ENCODE measurements at places on chromosomes 12 and 14.

- no peak for DNase-seq
Measured at GRCh38 chr14:52951681-52952554, 1.1 kb upstream of the FERMT2 start.

DNA sequence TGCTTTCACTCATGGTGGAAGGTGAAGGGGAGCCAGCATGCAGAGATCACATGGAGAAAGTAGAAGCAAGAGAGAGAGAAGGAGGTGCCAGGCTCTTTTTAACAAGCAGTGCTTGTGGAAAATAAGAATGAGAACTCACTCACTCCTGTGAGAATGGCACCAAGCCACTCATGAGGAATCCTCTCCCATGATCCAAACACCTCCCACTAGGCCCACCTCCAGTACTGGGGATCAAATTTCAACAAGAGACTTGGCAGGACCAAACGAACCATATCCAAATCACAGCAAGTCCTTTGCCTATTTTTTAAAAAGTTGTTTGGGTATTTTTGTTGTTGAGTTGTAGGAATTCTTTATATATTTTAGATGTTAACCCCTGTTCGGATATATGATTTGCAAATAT lies 245.9 kb upstream of the ARID2 start:
- no peak for DNase-seq

- DNase-seq: no peak
Measured at GRCh38 chr14:76708028-76708427, 53.2 kb upstream of the VASH1 start.

DNA sequence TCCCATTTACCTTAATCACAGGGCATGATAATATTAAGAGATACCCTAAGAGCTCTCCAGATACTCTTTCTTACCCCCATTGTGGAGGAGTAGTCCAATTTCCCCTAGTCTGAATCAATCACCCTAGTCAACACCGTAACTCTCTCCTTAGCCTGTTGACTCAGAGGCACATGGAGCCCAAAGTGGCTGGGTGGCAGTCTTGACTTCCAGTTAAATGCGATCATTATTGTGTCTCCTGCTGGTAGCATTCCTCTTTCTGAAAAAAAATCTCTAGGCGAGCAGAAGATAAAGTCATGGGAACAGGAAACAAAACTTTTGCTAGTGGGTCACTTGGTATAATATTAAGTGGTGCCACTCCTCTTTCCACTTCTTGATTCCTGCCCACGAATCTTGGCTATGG lies 46.4 kb downstream of the EMP1 start:
- no peak for DNase-seq

GRCh38 chr14:72903716-72904115 lies 9.8 kb upstream of the DPF3 start:
- no peak for DNase-seq

DNA sequence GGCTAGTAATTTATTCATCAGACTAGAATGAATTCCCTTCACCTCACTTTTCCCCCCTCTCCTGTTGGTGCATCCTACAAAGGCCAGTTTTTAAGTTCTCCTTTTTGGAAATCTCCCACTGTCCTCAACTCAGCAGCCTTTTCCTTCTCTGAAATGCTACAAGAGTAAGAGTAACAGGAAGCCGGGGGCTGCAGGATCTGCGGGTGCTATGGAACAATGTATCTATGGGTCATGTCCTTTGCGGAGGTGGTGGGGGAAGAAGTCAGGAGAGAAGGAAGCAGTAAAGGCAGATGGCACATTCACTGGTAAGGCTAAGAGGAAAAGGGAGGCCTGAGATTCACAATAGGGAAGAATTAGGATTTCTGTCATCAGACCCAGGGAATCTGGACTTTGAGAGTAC lies 22.2 kb upstream of the TESC start:
- no peak for DNase-seq

GRCh38 chr12:65699251-65699650 lies 125.0 kb upstream of the HMGA2 start:
- no peak for DNase-seq

GRCh38 chr12:15163030-15163976 lies 57.9 kb downstream of the RERG start:
- no peak for DNase-seq

DNA sequence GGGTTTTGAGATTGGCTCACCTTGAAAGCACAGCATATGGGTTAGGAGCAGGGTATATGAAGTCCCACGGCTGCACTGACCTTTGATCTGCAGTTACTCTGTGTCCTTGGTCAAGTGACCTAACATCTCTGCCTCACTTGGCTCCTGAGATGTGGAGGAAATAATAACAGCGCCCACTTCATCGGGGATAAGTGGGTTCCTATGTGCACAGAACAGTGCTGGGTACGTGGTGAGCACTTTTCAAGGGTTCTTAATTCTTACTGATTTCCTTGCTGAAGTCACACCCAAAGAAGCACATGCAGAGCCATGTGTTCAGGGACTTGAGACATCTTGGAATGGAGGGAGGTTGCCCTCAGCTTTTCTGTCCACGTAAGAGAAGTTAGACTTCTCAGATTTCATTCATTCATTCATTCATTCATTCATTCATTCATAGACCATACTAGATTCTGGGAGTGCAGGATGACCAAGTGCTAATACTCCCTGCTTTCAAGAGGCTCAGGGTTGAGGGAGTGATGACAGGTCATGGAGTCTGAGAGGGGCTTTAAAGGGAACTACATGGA lies 39.4 kb downstream of the ADGRD1 start:
- DNase-seq: no peak

DNA sequence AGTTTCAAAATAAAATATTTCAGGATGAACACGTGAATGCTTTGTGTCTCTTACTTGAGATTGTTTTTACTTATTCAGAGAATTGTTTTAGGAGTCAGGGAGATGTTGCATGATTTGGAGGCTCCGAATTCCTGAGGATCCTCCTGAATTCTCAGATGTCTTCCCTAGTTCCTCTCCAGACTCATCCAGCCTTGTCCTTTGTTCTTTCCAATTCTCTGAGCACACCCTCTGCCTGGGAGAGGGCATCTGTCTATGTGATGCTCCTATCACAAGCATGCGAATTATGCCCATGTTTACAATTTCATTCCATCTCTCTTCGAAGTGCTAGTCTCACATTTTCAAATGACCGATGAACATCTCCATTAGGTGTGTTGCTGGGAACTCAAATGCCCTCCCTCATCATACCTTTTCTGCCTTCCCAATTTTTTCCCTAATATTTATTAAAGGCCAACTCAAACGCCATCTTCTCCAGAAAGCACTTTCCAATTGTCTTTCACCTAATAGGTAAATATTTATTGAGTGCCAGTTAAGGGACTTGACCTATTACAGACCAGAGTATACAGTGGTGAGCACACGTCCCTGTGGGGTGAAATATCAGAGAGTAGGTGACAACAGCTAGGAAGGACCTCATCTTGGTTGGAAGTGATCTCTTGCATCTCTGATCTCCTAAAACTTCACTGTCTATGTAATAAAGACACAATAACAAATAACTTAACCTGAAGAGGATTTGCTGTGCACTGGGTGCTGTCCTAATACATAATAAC lies 64.4 kb downstream of the ARF6 start:
- no peak for DNase-seq

DNA sequence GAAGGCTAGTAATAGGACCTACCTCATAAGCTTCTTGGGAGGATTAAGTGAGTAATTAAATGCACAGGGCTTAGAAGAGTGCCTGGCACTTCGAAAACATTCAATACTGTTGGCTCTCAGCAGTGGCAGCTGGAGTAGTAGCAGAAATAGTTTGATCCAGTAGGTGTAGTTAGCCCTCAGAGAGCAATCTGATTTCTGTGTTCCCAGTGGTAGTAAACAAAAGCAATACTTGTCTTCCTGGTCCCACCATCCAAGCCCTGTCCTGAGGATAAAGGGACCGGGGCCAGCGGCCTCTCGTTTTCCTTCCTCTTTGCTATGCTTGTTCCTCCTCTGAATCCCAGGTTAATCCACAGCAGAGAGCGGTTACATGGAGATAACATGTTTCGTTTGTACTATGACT lies 131.6 kb downstream of the SAMD4A start:
- DNase-seq: no peak

GRCh38 chr14:54348923-54349620 lies 47.7 kb upstream of the CDKN3 start:
- no peak for DNase-seq

DNA sequence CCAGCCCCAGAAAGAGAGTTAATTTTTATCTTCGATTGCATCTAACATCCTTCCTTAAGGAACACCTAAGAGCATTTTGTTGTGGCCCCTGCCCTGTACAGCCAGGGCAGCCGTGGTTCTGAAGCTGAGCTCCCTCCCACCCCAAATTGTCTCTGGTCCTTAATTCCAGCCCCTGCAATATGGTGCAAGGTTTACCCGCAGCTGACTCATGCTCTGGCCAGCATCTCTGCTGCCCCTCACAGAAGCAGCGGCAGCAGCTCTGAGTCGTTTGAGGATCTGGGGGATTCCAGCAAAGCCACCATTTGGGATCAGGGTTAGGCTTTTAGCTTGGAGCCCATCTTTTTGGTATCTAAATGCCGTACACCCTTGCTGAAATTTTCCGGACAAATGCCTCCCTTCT lies 3.3 kb downstream of the DLK1 start:
- DNase-seq: no peak

DNA sequence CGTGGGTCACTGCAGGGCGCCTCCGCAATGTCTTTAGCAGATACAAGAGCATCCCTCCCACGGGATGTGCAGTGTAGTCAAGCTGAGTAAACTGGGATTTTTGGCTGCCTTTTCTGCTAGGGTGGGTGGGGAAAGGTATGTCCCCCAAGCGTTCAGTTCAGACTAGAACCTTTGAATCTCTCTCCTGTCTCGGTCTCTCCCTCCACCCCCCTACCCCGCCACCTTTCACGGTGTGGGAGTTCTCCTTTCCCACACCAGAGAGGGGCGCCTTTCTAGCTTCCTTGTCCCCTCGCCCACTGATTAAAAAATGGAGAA lies 525 bp upstream of the FAR2 start:
- DNase-seq: no peak

- no peak for DNase-seq
Measured at GRCh38 chr12:67720351-67720856, 71.9 kb downstream of the DYRK2 start.

- DNase-seq: no peak
Measured at GRCh38 chr12:54588110-54588889, at the start of gene PPP1R1A. TSS of gene PPP1R1A (minus strand) at chr12:54588659. CDS start at chr12:54588488, 171 bp downstream.

- DNase-seq: no peak
Measured at GRCh38 chr12:124332058-124332672, 37.3 kb downstream of the RFLNA start.

- no peak for DNase-seq
Measured at GRCh38 chr12:93191956-93192355, 185.8 kb upstream of the NUDT4 start.

GRCh38 chr12:87467936-87468335 lies 561.3 kb downstream of the C12orf50 start:
- no peak for DNase-seq

GRCh38 chr14:68879321-68879781 lies 86.5 kb upstream of the ZFP36L1 start:
- DNase-seq: no peak

DNA sequence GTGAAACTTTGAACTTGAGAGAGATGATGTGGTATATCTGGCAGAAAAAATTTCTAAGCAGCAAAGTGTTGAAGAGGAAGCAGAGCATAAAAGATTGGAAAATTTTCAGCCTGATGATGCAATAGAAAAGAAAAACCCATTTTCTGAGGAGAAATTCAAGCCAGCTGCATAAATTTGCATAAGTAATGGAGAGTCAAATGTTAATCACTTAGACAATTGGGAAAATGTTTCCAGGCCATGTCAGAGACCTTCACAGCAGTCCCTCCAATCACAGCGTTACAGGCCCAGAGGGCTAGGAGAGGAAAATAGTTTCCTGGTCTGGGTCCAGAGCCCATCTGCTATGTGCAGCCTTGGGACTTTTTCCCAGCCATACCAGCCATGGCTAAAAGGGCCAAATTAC lies 469.0 kb upstream of the FOXG1 start:
- DNase-seq: no peak

DNA sequence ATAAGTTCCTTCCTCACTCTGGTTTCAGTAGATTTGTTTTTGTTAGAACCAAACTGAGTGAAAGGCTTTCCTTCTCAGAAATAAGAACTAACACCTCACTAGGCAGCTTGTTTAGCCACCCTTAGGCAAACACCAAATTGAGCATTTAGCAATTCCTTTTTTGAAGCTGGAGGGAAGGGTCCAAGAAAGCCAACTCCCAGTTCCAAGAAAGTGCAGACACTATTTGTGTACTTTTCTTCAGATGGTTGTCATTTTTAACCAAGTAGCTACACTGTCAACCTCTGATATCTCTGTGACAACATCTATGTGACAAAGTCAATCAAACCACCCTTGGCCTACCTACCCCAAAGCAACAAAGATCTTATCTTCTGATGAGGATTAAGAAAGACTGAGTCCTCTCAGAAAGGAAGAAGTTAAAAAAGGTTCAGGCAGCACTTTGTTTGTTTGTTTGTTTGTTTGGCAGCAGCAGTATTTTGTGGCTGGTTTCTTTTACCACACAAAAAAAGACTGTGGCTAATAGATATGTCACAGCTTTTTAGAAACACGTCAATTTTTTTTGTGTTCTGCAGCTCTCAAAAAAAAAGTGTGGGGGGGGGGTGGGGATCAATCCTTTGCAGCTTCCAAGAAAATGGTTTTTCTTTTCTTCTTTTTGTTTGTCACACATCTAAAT lies 203.8 kb downstream of the CRADD start:
- no peak for DNase-seq

- DNase-seq: no peak
Measured at GRCh38 chr14:22884076-22884737, 1.2 kb downstream of the REM2 start.

- no peak for DNase-seq
Measured at GRCh38 chr14:34438438-34438837, 23.6 kb downstream of the SPTSSA start.

DNA sequence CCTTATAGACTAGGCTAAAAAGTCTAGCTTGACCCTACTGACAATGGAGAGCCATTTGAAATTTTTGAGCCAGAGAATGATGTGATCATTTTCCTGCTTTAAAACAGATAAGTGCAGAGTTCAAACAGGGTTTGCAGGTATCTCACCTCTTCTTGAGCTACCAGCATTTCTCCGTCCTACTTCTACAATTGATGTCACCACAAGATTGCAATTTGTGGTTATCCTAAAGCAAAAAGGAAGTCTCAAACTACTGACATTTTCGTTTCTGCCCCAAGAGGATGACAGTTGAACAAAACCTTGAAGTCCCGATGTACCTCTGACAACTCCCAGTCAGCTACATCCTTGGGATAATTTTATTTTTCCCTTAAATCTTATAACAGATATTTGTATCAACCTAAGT lies 86.7 kb downstream of the PTGER2 start:
- no peak for DNase-seq

DNA sequence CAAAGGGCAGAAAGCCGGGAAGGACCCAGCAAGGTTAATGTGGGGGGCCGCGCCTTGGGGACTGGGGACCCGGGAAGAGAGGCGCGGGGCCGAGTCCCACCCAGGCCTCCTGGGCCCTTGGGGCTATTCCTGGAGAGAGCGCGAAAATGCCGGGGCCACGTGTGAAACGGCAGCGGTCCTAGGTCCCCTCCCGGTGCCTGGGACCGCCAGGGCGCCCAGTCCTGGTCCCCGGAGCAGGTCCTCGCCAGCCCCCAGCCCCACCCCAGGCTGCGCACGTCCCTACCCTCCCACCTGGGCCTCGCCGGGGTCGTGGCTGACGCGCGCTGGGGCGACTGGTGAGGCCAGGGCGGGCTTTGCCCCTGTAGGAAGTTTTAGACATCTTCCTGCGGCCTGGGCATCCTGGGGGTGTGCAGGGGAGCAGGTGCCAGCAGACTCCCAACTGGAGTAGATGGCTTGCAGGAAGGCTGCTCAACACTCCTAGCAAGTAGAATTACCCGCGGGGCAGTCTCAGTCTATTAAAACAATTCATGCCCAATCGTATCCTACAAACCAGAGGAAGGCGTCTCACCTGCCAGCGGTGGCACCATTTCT lies 708 bp downstream of the FAR2 start:
- DNase-seq: no peak

- no peak for DNase-seq
Measured at GRCh38 chr12:98409548-98409947, 105.8 kb upstream of the TMPO start.

Measured in stimulated activated CD8-positive, alpha-beta memory T cell treated with anti-CD3 and anti-CD28 coated beads, Interleukin-4, amount 100 ng/mL, for 24 hours (primary cell).